ENCODE measurements at places on chromosomes 1 and 21. TPM values are rescaled to one million over a fixed set of nuclear protein-coding genes. Genes with fewer than 3 reads are reported as not detected.

Gene RSPH1
- total RNA-seq: 0.47 TPM

Gene KRTAP10-3
- not detected for total RNA-seq

Gene FHAD1
- total RNA-seq: not detected

Gene RPE65
- total RNA-seq: not detected

Gene AUNIP
- 0.31 TPM for total RNA-seq

DNA sequence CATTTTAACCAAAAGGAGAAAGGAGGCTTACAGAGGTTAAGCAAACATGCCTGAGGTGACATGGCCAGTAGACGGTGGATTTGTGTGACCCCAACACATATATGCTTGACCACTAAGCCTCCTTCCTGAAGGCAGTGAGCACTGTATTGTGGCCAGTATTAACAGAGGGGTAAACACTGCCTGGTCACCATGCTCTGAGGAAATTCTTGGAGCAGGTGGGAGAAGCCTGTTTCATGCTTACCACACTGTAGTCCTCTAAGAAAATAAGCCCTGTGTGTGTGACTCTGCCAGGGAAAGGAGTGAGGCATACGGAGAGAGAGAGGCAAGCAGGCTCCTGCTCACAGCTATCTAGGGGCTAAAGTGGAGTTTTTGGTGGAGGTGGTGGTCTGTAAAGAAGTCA lies 102.7 kb downstream of the KCND3 start:
- no peak for DNase-seq

- no peak for DNase-seq
Observed at GRCh38 chr1:227125929-227126545, 185.9 kb downstream of the COQ8A start.

DNA sequence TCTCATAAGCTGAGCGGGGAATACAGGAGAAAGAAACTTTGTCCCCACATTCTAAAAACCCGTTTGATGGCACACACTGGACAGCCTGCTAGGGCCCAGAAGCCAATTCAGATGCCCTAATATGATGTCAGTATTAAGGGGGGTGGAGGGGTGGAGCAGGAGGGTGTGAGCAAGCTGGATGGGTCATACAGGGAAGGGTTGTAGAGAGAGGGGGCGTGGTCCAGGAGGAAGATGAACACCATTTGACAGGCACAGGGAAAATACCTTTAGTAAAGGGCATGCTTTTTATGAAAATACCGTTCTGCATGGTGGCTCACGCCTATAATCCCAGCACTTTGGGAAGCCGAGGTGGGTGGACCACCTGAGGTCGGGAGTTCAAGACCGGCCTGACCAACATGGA lies 6.0 kb downstream of the TARS2 start:
- no peak for DNase-seq

DNA sequence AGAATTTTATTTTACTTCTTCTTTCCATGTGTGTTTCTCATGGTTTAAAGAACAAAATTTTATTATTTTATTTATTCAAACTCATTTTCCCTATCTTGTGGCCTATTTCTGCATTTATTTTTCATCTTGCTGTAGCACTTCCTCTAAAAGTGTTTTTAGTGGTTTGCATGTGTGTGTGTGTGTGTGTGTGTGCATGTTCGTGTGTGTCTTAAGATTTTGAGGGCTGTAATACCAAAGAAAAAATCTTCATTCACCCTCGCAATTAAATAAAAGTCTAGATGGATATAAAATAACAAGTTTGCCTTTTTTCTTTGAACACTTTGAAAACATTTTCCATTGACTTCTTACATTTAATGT lies 24.6 kb upstream of the FCRL3 start:
- no peak for DNase-seq

DNA sequence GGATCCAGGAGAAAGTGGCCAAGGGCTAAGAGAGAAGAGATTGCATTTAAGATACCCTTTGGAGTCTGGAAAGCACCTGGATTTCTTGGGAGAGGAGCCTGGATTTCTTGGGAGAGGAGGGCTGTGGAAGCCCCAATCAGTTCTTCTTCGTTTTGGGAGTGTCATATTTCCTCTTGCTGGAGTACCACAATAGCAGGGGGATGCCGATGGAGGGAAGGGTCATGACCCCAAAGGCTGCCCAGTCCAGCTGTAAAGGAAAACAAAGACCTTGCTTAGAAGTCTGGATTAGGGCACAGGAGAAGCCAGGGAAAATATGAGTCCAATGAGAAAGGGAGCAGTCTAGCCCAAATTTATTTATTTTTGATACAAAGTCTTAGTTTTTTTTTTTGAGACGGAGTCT lies 11.3 kb downstream of the SSR2 start:
- DNase-seq: no peak

DNA sequence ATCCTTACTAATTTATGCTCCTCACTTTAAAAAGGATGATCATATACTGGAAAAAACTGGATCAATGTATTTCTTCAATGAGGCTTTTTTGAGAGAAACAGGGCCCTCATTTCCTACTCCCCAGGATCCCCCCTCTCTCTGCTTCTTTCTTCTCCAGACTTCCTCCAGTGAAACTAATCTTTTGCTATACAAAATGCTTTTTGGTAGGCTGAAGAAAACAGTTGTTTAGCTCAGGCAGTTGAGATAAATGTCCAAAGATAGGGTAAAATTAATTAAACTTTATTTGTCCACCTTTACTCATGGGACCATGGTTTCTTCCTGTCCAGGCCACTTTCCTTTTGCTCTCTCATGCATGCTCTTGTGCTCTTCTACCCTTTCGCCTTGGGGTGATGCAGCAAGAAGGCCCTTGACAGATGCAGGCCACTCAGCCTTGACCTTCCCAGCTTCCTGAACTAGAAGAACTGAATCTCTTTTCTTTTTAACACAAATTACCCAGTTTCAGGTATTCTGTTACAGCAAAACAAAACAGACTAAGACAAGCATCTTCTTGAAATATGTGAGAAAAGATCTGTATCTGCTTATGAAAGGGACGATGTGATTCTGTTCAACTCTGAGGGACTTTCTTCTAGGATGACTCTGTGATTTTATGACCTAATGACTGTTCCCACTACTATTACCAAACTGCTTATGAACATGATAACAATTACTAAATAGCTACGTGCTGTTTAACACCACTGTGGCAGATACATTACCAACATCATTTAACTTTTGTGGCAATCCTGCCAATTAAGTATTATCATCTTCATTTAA lies 63.7 kb downstream of the NVL start:
- no peak for DNase-seq

- DNase-seq: no peak
Observed at GRCh38 chr1:204924013-204924759, 53.5 kb downstream of the NFASC start.

Measured in T-helper 17 cell (primary cell).